ENCODE measurements at places on chromosomes 1 and 21.

DNA sequence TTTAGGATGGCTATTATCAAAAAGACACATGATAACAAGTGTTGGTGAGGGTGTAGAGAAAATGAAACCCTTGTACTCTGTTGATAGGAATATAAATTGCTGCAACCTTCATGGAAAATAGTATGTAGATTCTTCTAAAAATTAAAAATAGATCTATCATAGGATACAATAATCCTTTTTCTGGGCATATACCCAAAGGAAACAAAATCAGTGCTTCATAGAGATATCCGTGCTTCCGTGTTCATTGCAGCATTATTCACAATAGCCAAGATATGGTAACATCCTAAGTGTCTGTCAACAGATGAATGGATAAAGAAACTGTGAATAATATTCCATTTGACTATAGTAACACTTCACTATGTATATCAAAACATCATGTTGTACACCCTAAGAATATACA is 106.7 kb downstream of the MIS18A start:
- DNase-seq = no peak

GRCh38 chr21:16794950-16795349 is 717.9 kb upstream of the CXADR start:
- DNase-seq = no peak

GRCh38 chr1:112247961-112248360 is 148.1 kb upstream of the CTTNBP2NL start:
- peak; percentile 25 for DNase-seq

DNA sequence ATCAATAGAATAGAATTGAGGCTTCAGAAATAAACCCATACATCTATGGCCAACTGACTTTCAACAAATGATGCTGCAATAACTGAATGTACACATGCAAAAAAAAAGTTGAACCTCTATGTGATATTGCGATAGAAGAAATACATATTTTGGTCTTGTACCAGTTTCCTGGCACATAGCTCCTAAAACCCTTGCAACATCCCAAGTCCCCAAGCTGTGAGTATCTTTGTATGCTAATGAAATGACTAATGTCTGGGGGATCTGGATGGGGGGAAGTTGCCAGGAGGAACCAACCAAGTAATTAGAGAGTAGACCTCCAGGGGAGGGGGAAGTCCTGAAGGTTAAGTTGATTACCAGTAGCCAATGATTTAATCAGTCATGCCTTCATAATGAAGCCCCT is 24.4 kb downstream of the BLZF1 start:
- DNase-seq = no peak

- DNase-seq = no peak
These were observed 30.8 kb upstream of the DMBX1 start for GRCh38 chr1:46458846-46459245.

DNA sequence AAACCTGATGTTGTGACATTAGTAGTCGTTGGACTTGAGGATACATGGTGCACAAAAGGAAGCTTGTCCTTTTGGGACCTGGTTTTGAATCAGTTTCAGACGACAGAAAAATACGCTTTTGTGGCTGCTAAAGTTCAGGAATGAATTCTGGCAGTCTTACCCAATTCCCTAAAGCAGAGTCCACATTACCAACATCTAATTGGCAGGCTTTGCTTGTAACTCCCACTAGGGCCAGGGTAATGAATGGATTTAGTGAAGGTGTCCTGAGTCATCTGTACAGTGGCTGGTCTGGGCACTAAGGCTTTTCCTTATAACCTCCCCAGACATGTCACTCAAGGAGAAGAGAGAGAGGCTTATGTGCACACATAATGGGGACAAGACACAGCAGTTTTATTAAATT is 66.2 kb upstream of the RNPC3 start:
- peak; percentile 45 for DNase-seq
